ENCODE measurements at places on chromosomes 11 and 22.

GRCh38 chr11:6248248-6248647 lies 9.4 kb downstream of the CNGA4 start:
- no peak for DNase-seq

DNA sequence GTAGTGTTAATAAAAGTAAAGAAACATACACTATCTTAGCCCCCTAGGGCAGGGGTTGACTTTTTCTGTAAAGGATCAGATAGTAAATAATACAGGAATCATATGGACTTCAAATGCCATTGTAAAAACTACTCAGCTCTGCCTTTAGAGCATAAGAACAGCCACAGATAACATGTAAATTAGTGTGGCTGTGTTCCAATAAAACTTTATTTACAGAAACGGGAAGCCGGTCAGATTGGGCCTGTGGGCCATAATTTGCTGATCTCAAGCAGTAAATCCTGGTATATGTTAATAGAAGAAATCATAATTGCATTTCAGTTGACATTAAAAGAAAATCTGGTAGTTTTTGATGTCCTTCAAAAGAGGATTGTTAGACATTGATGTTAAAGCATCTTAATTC lies 76.5 kb downstream of the ZC3H12C start:
- no peak for DNase-seq

DNA sequence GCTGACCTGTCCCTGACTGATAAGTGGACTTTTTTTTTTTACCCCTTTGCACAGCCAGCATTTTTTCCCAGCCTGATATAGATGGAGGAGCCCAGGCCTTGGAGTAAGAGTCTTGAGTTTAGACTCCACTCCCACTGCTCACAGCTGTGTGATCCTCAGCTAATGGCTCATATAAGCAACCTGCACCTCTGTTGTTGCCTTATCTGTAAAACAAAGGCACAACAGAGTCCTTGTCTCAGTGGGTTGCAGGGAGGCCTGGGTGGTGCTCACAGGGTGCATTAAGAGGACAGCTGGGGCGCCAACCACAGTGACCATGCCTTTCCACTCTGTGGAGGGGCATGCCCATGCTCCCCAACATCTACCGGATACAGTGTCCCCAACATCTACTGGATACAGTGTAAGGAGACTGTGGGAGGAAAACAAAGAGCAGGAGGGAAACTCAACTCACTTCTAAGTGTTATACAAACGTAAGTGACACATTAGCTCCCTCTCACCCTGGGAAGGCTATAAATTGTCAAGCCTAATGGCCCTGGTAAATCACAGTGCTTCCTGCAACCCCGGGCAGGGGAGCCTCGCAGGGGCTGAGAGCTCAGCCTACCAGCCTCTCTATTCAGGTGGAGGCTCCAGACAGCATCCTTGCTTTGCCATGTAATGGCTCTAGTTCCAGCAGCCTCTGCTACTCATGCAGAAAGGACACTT lies 109.5 kb downstream of the TENM4 start:
- no peak for DNase-seq

GRCh38 chr11:43554148-43554473 lies 126.4 kb upstream of the HSD17B12 start:
- no peak for DNase-seq

DNA sequence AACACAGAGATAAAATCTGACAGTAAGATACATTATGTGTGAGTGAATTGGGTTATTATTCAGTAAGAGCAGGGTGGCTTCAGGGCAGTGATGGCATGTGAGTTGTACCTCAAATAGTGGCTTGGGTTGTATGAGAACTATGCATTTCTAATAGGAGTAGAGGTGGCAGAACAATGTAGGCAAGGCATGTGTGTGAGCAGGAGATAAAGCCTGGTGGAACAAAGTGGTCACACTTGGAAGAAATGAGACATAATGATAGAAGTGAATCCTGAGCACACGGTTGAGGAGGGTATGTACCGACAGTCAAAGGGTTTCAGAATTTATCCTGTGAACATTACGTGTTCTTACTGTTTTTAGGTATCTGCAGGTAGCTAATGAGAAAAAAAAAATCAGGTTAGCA lies 159.3 kb downstream of the CASP12 start:
- DNase-seq = no peak

DNA sequence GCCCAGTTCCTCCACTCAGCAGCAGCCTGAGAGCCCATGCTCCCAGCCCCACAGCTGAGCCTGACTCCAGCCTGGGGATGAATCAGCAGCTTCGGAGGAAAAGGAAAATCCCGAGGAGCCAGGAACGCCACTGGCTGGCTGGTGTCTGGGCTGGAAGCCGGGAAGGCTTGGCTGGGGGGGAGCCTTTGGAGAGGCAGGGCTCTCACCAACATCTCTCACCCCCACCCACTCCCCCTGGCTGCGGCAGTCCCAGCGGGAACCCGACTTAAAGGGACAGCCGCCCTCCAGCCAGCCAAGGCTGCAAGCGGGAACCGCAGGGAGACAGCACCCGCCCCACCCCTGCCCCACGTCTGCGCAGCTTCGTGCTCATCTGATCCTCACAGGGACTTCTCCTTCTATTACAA lies 28.4 kb downstream of the KIAA0930 start:
- DNase-seq = no peak

DNA sequence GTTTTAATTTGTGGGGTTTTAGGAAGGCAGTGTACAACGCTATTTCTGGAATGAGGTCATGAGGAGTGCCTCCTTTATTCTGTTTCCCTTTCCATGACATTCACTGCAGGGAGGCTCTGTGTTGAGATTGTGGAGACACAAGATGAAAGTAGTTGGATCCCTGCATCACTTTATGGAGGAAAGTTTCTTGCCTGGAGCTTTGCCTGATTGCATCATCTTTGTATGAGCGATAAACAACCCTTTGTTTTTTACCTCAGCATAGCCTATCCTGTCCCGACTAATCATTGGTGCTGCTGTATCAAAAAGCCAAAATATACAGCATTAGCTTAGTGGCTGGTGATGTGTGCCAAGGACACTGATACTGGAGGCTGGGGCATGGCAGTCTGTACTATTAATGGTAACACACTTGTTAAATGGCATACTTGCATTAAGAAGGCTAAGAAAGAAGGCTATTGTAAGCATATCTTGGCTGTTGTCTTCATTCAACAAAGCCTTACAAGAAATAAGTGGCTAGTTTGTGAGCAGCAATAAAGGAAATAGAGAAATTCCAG lies 31.2 kb upstream of the SLC5A4 start:
- DNase-seq = no peak

DNA sequence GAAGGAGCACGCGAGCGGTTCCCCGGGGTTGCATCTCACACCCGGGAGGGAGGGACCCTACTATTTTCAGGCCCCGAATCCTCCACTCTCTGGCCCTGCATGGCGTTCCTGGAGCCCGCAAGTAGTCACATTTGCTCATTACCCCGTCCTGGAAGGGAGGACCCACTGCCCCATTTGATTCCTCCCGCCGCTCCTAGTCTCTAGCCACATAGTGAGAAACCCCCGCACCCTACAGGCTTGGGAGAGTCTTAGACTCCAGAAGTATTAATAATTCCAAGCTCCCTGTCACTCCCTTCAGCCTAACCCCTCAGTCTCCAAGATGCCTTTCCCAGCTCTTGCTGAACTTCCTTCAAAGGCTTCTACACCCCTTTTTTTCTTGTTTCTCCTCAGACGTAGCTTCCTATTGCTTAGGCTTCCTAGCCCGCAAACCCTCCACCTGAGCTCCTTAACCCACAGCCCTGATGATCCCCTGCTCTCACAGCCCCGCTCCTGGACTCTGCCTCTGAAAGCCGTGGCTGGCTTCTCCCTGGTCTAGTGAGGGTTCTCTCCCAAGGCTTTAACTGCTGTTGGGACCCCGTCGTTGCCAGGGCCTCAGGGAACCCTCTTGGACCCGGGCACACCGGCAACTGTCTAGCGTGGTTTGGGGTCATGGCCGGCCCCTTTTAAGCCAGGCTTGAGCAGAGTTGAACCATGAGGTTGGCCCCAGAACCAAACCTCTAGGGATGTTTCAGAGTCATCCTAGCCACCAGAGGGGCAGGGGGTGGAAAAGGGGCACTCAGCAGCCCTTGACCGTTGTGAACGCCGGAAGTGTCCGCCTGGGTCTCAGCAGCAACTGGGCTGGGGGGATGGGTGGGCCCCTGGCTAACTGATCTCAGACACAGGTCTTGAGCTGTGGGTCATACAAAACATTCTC lies 862 bp downstream of the GGA1 start:
- no peak for DNase-seq

GRCh38 chr11:28384418-28384817 lies 276.2 kb downstream of the METTL15 start:
- DNase-seq = no peak

GRCh38 chr11:1502168-1502953 lies 15.8 kb upstream of the MOB2 start:
- no peak for DNase-seq

DNA sequence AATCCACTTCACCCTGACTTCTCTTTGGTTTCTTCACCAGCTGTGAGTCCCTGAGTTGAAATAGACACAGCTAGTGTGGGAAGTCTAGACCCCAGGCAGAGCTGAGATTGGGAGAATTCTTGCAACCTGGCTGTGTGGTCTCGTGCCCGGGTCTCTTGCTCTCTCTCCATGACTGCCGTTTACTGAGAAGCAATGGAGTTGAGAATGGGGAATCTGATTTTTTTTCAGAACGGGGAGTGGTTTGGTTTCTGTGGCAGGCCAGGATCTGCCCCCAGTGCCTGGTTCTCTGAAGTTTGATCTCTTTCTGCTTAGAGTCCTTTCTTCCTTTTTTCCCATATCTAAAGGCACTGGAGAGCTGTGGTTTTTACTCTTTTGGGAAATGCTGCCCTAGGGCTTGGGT lies 1.5 kb downstream of the SIDT2 start:
- no peak for DNase-seq

DNA sequence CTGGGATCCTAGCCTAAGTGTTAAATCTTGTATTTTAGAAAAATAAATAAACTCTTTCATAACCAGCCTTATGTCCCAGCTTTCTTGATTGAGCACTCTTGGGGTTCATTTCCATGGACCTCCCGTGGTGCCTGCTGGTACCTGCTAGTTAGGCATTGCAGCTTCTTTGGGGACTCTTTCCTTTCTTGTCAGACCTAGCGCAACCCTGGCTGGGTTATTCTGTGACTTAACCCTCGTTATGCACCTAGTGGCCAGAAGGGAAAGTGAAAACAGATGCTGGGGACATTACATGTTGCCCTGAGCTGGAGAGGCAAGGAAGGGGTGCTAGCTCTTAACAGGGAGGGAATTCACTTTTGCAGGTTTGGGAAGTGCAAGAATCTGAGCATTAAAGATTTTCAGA lies 46.8 kb downstream of the APIP start:
- DNase-seq = no peak
